ENCODE measurements at places on chromosomes 1 and 21. TPM values are rescaled to one million over a fixed set of nuclear protein-coding genes. Genes with fewer than 3 reads are reported as not detected.

DNA sequence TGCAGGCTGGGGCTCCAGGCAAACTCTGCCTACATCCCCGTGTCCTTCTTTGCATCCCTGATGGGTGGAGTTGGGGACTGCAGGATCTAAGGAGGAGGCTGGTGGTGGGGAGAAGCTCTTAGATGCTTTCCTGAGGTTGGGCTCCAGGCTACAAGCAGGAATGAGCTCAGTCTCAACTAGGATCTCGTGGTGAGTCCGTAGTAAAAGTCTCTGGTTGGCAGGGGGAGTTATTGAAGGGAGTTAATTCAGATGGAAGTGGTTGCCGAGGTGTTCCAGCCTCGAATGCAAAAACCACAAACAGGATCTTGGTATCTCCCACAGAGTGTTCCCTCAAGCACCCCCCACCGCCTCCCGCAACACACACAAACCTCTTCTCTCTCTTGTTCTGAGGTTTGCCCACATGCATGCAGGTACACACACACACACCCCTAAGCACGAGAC, 35.0 kb downstream of the TMCC2 start:
- DNase-seq: no peak

LORICRIN gene
- total RNA-seq: not detected

DNA sequence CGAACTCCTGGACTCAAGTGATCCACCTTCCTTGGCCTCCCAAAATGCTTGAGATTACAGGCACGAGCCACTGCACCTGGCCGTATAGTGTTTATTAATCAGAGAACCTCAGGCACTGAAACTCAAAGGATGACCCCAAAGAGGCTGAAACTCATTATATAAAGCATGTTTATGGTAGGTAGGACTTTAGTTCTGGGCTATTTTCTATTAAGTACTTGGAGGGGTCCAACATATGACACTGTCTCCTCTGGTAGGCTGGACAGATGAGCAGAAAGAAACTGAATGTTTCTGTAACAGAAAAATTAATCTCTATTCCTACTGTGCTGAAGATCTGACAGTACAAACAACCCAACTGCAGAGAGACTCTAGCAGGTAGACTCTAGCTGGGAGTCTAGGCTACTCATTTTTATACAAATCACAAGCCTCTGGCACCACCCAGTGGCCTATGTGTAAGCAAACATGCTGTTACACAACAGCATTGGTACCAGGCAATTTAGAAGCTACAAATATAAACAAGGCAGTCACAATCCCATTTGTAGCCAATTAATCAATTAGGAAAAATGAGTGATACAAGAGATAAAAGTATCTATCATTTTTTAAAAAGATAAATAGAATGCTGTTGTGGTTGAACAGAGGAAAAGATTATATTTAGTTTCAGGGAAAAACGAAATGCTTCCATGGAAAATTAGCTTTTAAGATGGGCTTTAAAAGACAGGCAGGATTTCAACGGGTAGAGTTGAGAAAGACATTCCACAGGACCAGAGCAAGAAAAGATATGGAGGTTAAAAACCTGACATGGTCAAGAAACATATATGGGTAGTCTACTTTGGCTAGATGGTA, 10.4 kb downstream of the DCAF8 start:
- peak; percentile 33 for DNase-seq

- no peak for DNase-seq
Measured at GRCh38 chr1:51945591-51945990, 44.9 kb downstream of the RAB3B start.

DNA sequence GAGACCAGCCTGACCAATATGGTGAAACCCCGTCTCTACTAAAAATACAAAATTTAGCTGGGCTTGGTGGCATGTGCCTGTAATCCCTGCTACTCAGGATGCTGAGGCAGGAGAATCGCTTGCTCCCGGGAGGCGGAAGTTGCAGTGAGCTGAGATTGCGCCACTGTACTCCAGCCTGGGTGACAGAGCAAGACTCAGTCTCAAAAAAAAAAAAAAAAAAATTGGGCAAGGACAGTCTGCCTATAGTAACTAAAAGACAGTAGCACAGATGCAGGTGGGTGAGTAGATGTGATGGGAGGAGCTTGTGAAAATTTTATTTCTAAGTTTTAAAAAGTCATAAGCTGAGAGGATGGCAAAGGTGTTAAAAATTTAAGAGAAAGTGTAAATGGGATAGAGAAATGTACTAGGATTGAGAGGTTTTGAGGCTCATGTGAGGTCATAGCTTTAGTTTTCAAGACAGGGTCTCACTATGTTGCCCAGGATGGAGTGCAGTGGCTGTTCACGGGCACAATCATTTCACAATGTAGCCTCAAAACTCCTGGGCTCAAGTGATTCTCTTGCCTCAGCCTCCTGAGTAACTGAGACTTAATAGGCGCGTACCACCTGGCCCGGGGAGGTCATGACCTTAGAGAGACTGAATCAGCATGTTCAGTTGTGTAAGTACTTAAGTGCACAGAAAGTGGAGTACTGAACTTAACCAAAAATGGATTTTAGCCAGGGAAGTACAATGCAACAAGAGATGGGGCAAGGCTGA, 33.7 kb downstream of the PTP4A2 start:
- DNase-seq: peak; percentile 54

KIF17 gene
- total RNA-seq: 1.2 TPM

DNA sequence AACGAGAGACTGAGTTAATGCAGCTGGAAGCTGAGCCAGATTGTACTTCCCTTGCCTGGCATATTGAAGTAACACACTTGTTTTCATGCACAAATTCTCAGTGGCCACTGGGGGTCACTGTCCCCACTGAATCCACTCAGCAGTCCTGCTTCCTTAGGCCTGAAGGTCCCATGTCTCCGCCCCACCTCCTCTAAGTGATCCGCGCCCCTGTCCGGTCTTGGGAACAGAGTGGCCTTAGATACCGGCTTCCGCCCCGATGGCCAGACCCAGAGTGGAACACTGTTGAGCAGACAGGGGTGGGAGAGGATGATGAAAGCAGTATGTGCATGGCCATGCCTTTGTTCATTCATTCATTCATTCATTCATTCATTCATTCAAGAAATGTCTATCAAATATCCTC, 34.8 kb downstream of the CHAF1B start:
- DNase-seq: peak; percentile 70

GRCh38 chr1:200670242-200671118, 773 bp upstream of the DDX59 start:
- peak; percentile 48 for DNase-seq

All from PC-9 (cell line).